Calu3 (cell line): ENCODE measurements at places on chromosomes 2 and 18. TPM values are rescaled to one million over a fixed set of nuclear protein-coding genes. Genes with fewer than 3 reads are reported as not detected.

DNA sequence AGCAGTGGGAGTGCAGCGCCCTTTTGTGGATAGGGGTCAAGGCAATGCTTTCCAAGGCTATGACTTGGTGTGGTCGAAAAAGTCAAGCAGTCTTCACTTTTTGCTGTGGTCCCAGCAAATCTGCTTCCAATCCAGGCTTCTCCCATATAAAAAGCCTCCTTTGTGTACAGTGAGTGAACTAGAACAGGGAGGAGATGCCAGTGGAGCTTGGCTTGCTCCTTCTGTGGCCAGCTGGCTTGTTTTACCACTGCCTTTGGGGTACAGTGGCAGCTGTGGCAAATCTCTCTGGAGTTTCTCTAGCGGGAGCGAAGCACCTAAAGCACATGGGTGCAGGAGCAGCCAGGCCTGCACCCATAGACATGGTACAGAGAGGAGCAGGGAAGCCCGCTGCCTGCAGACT is 103.5 kb downstream of the MSH2 start:
- H3K27me3 ChIP-seq: peaks cover 27% of the 10 kb centered on the region
- no peak overlapping the region for H3K27ac ChIP-seq
- no peaks in the 10 kb centered on the region for H3K4me1 ChIP-seq
- DNase-seq: no peak

GRCh38 chr18:5958822-5959221 is 63.5 kb upstream of the TMEM200C start:
- DNase-seq: no peak
- no peaks in the 10 kb centered on the region for H3K36me3 ChIP-seq
- no peak overlapping the region for H3K27ac ChIP-seq
- no peaks in the 10 kb centered on the region for H3K4me1 ChIP-seq
- H3K4me3 ChIP-seq: no peak overlapping the region
- peaks cover 31% of the 10 kb centered on the region for H3K27me3 ChIP-seq

DNA sequence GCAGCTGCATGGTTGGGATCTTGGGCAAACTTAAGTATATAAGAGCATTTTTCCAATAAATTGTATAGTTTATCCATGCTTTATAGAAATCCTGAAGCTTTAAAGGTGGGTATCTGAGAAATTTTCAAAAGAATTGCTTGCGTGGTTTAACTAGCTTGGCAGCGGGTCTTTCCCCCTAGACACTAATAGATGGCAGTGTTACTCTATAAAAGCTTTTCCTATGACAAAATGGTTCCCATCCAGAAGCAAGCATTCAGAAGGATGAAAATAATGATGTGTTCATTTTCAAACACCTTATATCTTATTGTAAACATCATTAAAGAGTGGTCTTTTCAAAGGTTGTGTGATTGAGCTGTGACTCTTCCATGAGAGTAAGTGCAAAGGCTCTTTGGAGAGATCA is 45.9 kb downstream of the KDM3A start:
- H3K27me3 ChIP-seq: no peaks in the 10 kb centered on the region
- no peak for DNase-seq
- no peak overlapping the region for H3K27ac ChIP-seq
- no peak overlapping the region for H3K4me3 ChIP-seq
- peaks cover 46% of the 10 kb centered on the region for H3K36me3 ChIP-seq

DNA sequence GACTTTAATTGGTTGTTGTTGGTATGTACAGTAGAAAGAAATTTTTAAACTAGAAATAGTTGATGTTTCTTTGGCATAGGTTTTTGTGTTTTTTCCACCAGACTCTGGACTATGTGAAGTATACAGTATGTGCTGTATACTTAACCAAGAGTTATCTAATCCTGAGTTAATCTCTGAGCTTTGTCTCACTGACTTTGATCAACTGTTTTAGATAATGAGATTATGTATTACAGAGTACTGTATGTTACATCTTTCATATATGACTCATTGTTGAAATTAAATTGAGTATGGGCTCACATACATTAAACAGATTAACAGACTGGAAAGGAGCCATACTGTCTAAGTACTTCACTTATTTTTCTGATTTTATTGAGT is 38.0 kb downstream of the ACTR2 start:
- peaks cover 52% of the 10 kb centered on the region for H3K36me3 ChIP-seq
- H3K4me1 ChIP-seq: no peaks in the 10 kb centered on the region
- H3K4me3 ChIP-seq: no peak overlapping the region
- no peak overlapping the region for H3K27ac ChIP-seq
- no peak for DNase-seq
- H3K27me3 ChIP-seq: no peaks in the 10 kb centered on the region

- H3K27ac ChIP-seq: peak overlapping the region; percentile 99
- peaks cover 44% of the 10 kb centered on the region for H3K4me1 ChIP-seq
- no peak for DNase-seq
These were observed 1.2 kb downstream of the MLPH start for GRCh38 chr2:237488295-237488694.

GRCh38 chr2:144493027-144493809 is 26.7 kb downstream of the ZEB2 start:
- DNase-seq: no peak
- H3K4me1 ChIP-seq: no peaks in the 10 kb centered on the region
- H3K27ac ChIP-seq: no peak overlapping the region
- H3K36me3 ChIP-seq: no peaks in the 10 kb centered on the region

- no peaks in the 10 kb centered on the region for H3K36me3 ChIP-seq
- H3K4me1 ChIP-seq: no peaks in the 10 kb centered on the region
- H3K4me3 ChIP-seq: no peak overlapping the region
- no peak overlapping the region for H3K27ac ChIP-seq
These were observed 10.5 kb upstream of the IKZF2 start for GRCh38 chr2:213161759-213162515.

DNA sequence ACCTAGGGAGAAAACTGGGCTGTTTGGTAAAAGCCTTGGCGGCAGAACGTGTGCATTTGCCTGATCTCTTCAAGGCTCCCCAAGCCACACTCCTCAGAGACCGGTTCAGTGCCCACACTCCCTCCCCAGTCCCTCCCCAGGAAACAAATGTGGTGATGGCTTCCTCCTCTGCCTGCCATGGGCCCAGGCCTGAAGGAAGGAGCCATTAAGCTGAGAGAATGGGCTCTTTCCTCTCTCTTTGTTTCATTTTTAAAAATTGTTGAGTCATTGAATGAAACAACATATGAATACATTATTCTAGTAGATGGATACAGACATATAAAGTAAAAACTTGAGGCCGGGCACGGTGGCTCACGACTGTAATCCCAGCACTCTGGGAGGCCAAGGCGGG is 50.6 kb upstream of the YWHAQ start:
- H3K4me1 ChIP-seq: peaks cover under 1% of the 10 kb centered on the region
- H3K4me3 ChIP-seq: no peak overlapping the region
- H3K36me3 ChIP-seq: no peaks in the 10 kb centered on the region
- H3K27me3 ChIP-seq: no peaks in the 10 kb centered on the region

DNA sequence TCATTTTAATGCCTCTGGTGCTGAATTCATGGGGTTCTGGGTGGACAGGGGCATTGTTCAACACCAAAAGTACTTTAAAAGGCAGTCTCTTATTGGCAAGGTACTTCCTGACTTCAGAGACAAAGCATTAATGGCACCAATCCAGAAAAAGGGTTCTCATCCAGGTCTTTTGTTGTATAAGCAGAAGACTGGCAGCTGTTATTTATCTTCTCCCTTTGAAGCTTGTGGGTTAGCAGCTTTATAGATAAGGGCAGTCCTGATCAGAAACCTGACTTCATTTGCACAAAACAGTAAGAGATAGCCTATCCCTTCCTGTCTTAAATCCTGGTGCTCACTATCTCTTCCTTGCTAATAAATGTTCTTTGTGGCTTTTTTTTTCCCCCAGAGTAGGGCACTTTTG is 68.8 kb downstream of the VPS54 start:
- H3K27me3 ChIP-seq: no peaks in the 10 kb centered on the region
- no peaks in the 10 kb centered on the region for H3K4me1 ChIP-seq
- H3K36me3 ChIP-seq: no peaks in the 10 kb centered on the region
- no peak for DNase-seq

- H3K4me1 ChIP-seq: no peaks in the 10 kb centered on the region
- DNase-seq: no peak
- H3K27me3 ChIP-seq: no peaks in the 10 kb centered on the region
- H3K27ac ChIP-seq: no peak overlapping the region
These were observed 58.7 kb downstream of the TMEM18 start for GRCh38 chr2:618422-618990.

- no peaks in the 10 kb centered on the region for H3K36me3 ChIP-seq
- DNase-seq: no peak
- H3K4me3 ChIP-seq: no peak overlapping the region
- peaks cover 23% of the 10 kb centered on the region for H3K27me3 ChIP-seq
- no peak overlapping the region for H3K27ac ChIP-seq
- H3K4me1 ChIP-seq: no peaks in the 10 kb centered on the region
These were observed 317.5 kb upstream of the TRIB2 start for GRCh38 chr2:12399240-12399639.

GRCh38 chr2:59250307-59250677 is 1009.2 kb upstream of the FANCL start:
- H3K27ac ChIP-seq: no peak overlapping the region
- H3K4me3 ChIP-seq: no peak overlapping the region
- no peaks in the 10 kb centered on the region for H3K36me3 ChIP-seq

DNA sequence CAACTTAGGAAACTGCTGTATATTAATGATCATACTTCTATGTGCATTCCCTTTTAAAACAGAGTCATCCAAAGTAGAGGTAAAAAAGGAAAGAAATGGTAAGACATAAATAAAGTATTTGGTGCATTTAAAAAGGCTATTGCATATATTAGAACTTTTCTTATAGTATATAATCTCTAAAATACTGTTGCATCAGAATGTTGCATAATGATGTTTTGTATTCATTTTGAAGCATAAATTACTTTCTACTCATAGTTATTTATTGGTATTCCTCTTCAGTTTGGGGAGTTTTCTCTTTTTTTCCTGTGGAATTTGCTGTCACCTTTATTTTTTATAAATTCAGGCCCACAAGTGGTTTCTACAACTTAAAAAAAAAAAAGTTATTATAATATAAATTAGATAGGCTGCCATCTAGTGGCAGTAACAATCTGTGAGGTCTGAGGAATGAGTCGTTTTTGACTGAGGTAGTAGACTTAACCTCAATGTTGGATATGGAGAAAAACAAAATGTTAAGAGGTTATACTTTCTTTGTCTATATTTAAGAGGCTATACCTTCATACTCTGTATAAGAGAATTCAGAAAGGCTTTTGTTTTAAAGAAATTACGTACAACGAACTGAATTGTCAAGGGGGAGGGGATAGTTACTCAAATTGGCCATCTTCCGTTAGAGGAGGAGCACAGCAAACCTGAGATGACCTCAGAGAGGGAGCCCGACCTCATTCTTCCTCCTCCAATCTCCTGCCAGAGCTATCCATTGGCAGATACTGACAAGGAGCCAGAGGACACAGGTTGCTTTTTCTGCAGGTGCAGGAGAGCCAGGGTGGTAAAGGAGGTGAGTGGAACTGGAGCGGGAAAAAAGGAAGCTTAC is 23.8 kb downstream of the ANKAR start:
- no peaks in the 10 kb centered on the region for H3K4me1 ChIP-seq
- no peaks in the 10 kb centered on the region for H3K27me3 ChIP-seq
- DNase-seq: no peak
- H3K27ac ChIP-seq: no peak overlapping the region
- H3K36me3 ChIP-seq: no peaks in the 10 kb centered on the region
- H3K4me3 ChIP-seq: no peak overlapping the region

DNA sequence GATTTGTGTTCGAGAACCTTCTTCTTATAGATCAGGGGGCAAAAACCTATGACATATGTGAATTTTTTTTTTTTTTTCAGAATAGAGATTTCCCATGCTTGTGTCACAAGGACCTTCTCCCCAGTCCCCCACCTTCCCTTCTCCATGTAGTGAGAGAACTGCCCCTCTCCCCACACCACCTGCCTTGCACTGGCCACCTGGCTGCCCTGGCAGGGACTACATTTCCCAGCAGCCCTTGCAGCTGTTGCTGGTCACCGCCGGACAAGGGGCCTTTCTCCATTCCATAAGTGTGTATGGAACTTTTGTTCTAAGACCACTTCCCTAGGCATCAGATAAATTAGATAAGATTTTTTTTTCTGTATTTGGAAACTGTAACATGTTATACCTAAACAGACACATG is 22.2 kb downstream of the MBP start:
- H3K27me3 ChIP-seq: no peaks in the 10 kb centered on the region
- H3K27ac ChIP-seq: peak overlapping the region; percentile 96
- H3K4me3 ChIP-seq: no peak overlapping the region
- DNase-seq: no peak

DNA sequence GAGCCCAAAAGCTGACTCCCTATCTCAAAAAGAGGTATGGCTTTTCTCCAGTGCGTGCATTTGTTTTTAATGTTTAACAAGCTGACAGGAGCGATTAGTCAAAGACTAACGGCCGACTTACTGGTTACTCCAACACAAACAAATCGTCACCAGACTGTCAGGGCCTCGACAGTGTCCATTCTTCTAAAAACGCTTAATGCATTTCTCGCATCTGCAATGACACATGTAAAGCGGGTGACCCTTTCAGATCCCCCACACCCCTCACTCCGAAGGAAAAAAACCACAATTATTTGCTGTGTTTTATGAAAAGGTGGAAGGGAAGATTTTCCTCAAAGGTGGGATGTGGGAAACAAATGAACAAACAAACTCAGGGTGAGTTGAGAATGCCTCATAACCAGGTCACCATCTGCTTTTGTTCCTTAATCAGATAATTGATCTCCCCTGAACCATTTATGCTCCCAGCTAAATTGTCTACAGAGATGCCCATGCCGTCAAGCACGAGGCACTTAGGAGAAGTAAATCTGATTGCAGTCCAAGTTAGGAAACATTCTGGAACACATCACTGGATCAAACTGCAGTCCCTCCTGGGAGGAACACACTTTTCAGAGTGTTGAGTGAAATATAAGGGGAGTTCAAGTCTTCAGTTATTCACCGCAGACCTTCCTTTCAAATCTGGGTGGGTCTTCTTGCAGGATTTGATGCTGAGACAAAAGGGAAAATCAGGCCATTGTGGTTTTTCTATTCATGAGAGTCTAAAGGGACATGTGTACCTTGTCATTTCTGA is 340.8 kb downstream of the CMPK2 start:
- no peak overlapping the region for H3K27ac ChIP-seq
- no peaks in the 10 kb centered on the region for H3K4me1 ChIP-seq
- no peaks in the 10 kb centered on the region for H3K36me3 ChIP-seq
- H3K4me3 ChIP-seq: no peak overlapping the region

DNA sequence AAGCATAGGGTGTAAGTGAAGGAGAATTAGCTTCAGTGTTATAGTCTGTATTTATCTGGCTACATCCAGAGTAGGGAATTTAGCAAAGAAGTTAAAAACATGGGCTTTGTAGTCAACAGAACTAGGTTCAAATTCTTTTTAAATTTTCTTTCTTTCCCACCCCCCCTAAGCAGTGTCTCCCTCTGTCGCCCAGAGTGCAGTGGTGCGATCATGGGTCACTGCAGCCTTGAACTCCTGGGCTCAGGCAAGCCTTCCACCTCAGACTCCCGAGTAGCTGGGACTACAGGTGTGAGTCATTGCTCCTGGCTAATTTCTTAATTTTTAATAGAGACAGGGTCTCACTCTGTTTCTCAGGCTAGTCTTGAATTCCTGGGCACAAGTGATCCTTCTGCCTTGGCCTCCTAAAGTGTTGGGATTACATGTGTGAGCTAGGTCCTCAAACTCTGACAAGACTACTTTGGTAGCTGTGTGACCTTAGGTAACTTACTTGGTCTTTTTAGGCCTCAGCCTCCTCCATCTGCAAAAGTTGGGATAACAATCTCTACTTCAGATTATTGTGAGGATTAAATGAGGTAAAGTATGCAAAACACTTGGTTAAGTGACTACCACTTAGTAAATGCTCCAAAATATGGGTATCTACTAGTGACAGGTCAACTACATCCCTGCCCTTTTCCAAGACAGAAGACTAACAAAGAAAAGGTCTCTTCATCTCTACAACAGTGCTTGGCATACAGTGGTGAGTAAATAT is 17.8 kb downstream of the DOK1 start:
- H3K4me1 ChIP-seq: peaks cover 8% of the 10 kb centered on the region
- no peaks in the 10 kb centered on the region for H3K36me3 ChIP-seq

Gene IGFBP2
- total RNA-seq: 164 and 175 TPM in 2 replicates

Gene THUMPD2
- 13.4 and 16.7 TPM in 2 replicates for total RNA-seq

Gene CCDC141
- 0.07 and 0.34 TPM in 2 replicates for total RNA-seq

Gene PROM2
- total RNA-seq: 24.7 and 29.9 TPM in 2 replicates

Gene SNED1
- total RNA-seq: 0.76 and 0.86 TPM in 2 replicates
